ENCODE measurements at places on chromosomes 12 and 14. TPM values are rescaled to one million over a fixed set of nuclear protein-coding genes. Genes with fewer than 3 reads are reported as not detected.

GRCh38 chr12:31562594-31563328 is 28.2 kb downstream of the DENND5B start:
- H3K27ac ChIP-seq: no peak overlapping the region
- no peak overlapping the region for H3K4me3 ChIP-seq
- no peaks in the 10 kb centered on the region for H3K36me3 ChIP-seq
- H3K27me3 ChIP-seq: no peaks in the 10 kb centered on the region
- no peaks in the 10 kb centered on the region for H3K4me1 ChIP-seq

DNA sequence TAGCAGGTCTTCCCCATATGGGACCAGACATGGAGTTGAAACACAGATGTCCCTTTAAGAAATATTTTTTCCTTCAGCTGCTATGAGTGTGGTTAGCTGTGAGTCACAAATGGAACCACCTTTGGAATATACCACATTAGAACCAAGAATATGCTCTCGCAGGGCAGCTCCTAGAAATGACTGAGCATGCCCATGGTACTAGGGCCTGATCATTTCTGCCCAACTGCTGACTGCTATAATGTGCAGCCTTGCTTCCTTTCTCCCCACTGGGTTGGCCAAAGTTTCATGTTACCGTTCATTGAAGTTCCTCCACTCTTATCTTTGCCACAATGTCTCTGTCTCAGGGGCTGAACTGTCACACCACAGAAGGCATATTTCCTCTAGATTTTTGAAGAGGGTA is 1074.6 kb downstream of the FLRT2 start:
- no peaks in the 10 kb centered on the region for H3K27me3 ChIP-seq
- H3K4me3 ChIP-seq: no peak overlapping the region
- H3K27ac ChIP-seq: no peak overlapping the region
- no peak for DNase-seq

- no peaks in the 10 kb centered on the region for H3K27me3 ChIP-seq
- no peak for DNase-seq
- H3K4me1 ChIP-seq: peaks cover 2% of the 10 kb centered on the region
These were observed 4.6 kb upstream of the HIP1R start for GRCh38 chr12:122830517-122831214.

DNA sequence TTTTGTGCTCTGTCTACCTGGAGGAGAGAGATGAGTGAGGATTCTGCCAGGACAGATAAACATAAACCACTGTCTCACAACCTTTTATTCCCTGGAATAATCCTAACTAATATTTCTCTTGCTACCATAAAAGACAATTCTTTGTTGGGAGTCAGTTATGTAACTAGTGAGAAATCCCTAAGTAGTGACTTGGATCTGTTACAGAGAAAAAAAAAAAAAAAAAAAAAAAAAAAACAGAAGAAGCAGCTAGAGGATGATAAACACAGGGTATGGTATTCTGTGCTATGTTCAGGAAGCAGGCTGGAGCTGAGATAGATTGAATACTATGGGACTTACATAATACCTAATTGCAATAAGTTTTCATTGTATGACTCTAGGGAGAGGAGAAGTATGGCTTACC is 178.7 kb downstream of the CNTN1 start:
- H3K36me3 ChIP-seq: no peaks in the 10 kb centered on the region
- H3K27me3 ChIP-seq: no peaks in the 10 kb centered on the region
- DNase-seq: no peak
- no peak overlapping the region for H3K4me3 ChIP-seq
- no peak overlapping the region for H3K27ac ChIP-seq
- H3K4me1 ChIP-seq: peaks cover 6% of the 10 kb centered on the region

GRCh38 chr12:100225491-100225890 is 24.9 kb downstream of the ACTR6 start:
- no peak for DNase-seq
- no peaks in the 10 kb centered on the region for H3K4me1 ChIP-seq
- H3K36me3 ChIP-seq: no peaks in the 10 kb centered on the region
- H3K27me3 ChIP-seq: no peaks in the 10 kb centered on the region
- H3K4me3 ChIP-seq: no peak overlapping the region

- no peak for DNase-seq
- no peaks in the 10 kb centered on the region for H3K27me3 ChIP-seq
- H3K36me3 ChIP-seq: no peaks in the 10 kb centered on the region
- H3K27ac ChIP-seq: no peak overlapping the region
These were observed 60.6 kb upstream of the ANO4 start for GRCh38 chr12:100733817-100734593.

The GLT8D2 gene
- 30.1 TPM for total RNA-seq

- H3K27me3 ChIP-seq: no peaks in the 10 kb centered on the region
- H3K36me3 ChIP-seq: no peaks in the 10 kb centered on the region
- no peak for DNase-seq
- H3K4me3 ChIP-seq: no peak overlapping the region
These were observed 160.2 kb downstream of the RIMBP2 start for GRCh38 chr12:130555628-130556485.

The ERBB3 gene
- 103 TPM for total RNA-seq

GRCh38 chr12:27996761-27997160 is 24.2 kb upstream of the PTHLH start:
- no peak overlapping the region for H3K27ac ChIP-seq
- H3K36me3 ChIP-seq: no peaks in the 10 kb centered on the region
- DNase-seq: no peak
- no peak overlapping the region for H3K4me3 ChIP-seq
